Astrocyte (in vitro differentiated cells and primary cell): ENCODE measurements at places on chromosomes 1 and 21. TPM values are rescaled to one million over a fixed set of nuclear protein-coding genes. Genes with fewer than 3 reads are reported as not detected.
A peak's percentile ranks its signal among the peaks of the same experiment; 100 is the strongest.

- H3K4me3 ChIP-seq, result no peak overlapping the region
- H3K36me3 ChIP-seq, result no peaks in the 10 kb centered on the region
- DNase-seq, result no peak
Measured at GRCh38 chr1:31768939-31769704, 5.0 kb upstream of the ADGRB2 start.

KRTAP13-3 gene
- total RNA-seq, result not detected in 2 replicates

BRINP3 gene
- total RNA-seq, result not detected in 2 replicates

LIPI gene
- total RNA-seq, result not detected in 2 replicates

- no peaks in the 10 kb centered on the region for H3K27me3 ChIP-seq
- H3K4me1 ChIP-seq, result peaks cover 21% of the 10 kb centered on the region
- H3K36me3 ChIP-seq, result no peaks in the 10 kb centered on the region
- no peak overlapping the region for H3K27ac ChIP-seq
- peak; percentile 13 for DNase-seq
- H3K4me3 ChIP-seq, result no peak overlapping the region
Measured at GRCh38 chr21:32806810-32807386, 35.3 kb upstream of the PAXBP1 start.
